ENCODE measurements at places on chromosomes 4 and X.
A peak's percentile ranks its signal among the peaks of the same experiment; 100 is the strongest.

GRCh38 chrX:47177079-47177478, 16.6 kb upstream of the UBA1 start:
- no peak for DNase-seq

GRCh38 chrX:84441143-84441542, 61.1 kb downstream of the HDX start:
- no peak for DNase-seq

DNA sequence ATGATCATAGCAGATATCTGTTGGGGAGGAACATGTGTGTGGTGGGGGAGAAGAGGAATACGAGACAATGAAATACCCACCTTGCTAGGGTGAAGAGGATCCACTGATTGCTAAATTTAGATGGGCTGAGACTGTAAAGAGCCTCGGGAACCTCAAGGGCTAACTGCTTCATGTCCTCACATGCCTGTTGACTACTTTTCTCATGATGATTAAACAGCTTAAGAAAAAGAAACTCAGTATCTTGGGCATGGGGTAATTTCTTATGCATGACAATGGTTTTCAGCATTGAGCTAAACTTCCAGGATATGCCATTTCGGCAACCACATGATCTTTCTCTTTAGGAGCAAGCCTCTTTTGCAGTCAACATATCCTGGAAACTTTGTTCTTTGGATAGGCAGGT, 3.9 kb upstream of the LNX1 start:
- DNase-seq: no peak

DNA sequence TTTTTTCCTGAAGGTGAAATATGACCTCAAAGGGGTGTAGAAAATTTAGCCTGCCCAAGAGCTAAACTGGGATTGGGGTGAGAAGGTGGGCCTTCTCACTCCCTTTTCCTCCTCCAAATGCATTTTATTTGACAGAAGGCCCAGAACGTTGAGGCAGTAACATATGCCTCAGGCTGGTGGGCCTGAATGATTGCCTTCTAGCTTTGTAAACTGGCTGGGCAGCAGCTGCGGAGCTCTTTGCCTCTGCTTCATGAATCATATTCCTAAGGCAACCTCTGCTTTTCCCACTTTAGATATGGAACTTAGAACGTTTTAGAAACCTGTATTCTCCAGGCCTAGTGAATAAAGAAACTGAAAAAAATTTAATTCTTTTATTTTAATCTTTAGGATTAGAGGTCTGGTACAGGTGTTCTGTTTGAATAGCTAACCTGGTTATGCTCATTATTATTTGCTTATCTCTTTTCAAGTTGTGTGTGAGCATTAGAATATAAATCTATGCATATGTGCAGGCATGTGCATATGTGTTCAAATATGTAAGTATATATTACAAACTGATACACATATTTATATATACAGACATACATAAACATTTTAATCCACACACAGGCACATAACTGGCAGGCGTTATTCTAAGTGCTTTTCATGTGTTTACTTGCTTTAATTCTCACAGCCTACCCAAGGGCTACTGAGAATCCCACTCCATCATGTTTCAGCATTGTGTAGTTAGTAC, 11.5 kb downstream of the PRDM8 start:
- DNase-seq: no peak

DNA sequence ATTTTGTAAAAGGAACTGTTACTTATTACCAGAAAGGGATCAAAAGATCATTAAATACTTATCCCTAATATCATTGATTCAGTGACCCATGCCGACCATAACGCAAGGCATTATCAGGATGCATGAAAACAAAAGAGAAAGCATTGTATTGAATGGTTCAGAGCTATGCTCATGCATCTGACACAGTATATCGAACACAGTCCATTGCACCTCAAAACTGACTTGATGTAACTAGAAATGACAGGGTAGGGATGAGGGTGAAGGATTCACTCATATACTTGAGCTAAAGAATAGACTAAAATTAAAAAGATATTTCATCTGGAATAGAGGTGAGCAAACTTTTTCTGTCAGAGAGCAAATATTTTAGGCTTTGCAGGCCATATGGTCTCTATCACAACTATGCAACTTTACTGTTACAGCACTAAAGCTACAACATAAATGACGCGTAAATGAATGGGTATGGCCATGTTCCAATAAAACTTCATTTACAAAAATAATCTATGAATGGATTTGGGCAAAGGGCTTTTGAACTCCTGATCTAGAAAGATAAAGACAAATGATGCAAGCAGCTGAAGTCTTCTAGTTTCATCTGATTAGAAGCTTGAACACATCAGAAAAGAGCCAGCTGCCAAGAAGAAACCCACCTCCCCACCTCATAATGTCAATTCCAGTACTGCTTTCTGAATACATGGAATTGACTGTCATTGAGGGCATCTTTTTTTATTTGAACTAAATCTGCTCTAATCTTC, 12.9 kb upstream of the SPP1 start:
- DNase-seq: no peak

- peak; percentile 10 for DNase-seq
Observed at GRCh38 chr4:142913461-142914030, 67.4 kb upstream of the INPP4B start.

DNA sequence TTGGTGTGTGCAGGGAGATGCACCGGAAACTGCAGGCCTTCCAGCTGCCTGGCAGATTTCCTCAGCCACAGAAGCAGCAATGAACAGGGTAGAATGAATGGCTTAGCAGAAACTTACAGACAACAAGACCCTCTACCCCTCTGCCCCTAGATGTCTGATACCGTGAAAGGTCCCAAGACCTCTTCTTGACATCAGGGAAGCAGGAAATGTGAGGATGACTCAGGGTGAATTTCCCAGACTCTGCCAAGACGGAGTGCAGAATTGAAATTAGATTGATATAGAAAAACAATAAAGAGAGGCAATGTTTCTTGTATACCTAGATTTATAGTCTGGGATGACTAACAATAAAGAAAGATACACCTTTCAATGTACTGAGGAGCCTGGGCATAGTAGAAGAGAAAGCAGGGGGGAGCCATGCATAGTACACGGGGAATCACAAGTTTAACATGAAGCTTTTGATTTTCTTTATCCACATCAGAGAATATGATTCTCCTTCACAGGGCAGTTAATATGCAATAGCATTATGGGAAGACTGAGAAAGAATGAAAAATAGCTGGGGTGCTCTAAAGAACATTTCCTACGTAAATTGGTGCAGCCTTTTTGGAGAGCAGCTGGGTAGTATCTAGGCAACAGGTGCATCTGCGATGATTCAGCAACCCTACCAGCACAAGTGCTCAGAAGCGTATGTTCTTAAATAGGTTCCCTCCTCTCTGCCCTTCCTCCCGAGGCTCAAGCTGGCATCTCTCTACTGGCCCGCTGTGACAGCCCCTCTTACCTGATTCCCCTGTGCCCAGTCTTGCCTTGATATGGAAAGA, 18.3 kb upstream of the CXCR3 start:
- no peak for DNase-seq

- no peak for DNase-seq
Observed at GRCh38 chr4:10011885-10012284, 9.4 kb downstream of the SLC2A9 start.

GRCh38 chrX:7074148-7074907, 73.2 kb upstream of the STS start:
- DNase-seq: no peak

DNA sequence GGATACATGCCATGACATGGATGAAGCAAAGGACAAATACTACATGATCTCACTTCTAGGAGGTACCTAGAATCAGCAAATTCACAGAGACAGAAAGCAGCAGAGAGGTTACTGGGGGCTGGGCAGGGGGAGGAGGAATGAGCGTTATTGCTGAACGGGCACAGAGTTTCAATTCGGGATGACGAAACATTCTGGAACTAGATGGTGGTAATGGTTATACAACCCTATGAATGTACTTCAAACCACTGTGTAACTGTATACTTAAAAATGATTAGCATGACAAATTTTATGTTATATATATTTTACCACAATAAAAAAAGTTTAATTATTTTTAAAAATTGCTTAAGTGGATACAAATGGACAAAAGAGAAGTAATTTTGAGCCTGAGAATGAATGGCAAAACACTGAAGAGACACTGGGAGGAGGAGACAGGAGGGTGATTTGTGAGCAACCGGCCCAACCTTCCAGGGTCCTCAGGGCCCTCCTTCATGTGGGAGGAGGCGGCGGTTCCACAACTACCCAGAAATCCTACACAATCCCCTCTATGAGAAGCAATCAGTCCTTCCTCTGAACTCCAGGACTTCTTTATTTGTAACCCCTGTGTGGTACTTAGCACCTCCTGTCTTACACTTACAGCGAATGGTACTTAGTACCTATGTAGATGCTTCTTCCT, 14.1 kb downstream of the ACSL1 start:
- DNase-seq: no peak

- DNase-seq: no peak
Observed at GRCh38 chrX:136189222-136189621, 41.9 kb downstream of the FHL1 start.

- DNase-seq: no peak
Observed at GRCh38 chr4:53702334-53703266, 111.3 kb upstream of the LNX1 start.

DNA sequence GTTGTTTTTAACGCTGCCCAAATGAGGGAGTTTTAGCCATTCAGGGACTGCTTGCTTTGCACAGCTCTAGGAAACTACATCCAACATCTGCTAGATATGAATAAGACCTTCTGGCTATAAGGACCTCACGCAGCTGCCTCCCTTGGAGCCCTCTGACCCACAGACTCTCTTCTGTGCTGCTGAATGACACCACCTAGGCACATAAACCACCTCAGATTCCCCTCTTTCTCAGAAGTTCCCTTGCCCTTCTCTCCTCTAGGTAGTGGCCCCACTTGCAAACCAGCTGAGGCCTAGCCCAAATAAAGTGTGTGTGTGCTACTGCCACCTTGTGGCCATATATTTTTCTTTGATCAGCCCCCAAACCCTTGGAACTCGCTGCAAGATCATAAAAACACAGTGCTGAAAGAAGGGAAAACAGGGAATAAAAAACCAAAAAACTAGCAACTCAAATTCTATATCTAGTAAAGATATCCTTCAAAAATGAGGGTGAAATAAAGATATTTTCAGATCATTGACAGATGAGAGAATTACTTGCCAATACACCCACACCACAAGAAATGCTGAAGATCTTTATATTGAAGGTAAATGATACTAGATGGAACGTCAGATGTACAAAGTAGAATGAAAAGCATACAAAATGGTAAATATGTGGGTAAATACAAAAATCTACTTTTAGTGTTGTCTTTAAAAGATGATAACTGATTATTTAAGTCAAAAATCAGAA, 265.9 kb downstream of the ADAMTS3 start:
- DNase-seq: no peak

DNA sequence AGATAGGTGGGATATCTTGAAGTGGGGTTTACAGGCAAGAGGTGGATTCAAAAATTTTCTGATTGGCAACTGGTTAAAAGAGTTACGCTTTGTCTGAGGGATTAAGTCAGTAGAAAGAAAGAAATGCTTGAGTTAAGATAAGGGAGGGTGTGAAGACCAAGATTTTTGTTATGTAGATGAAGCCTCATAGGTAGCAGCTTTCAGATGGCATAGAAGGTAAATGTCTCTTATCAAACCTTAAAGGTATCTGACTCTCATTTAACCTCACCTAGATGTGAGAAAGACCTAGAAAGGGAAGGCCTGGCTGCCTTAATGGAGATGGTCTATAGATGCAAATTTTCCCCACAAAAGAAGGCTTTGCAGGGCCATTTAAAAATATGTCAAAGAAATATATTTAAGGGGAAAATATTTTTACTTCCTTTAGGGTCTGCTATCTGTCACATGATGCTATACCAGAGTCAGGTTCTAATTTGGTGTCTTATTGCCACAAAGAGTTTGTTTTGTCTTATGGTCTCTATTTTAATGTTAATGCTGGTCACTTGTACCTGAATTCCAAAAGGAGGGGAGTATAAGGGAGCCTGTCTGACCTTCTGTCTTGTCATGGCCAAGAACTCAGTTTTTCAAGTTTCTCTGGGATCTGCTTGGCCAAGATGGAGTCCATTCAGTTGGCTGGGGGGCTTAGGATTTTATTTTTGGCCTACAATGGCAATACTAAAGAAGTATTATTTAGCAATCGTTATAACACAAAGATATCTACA, 699.1 kb upstream of the AMOT start:
- no peak for DNase-seq

GRCh38 chr4:144355811-144356757, 215.6 kb upstream of the GYPA start:
- DNase-seq: peak; percentile 61

- DNase-seq: no peak
Observed at GRCh38 chr4:35038079-35038805, 1206.1 kb downstream of the ARAP2 start.

GRCh38 chrX:100698551-100698950, 33.4 kb downstream of the SYTL4 start:
- DNase-seq: no peak

DNA sequence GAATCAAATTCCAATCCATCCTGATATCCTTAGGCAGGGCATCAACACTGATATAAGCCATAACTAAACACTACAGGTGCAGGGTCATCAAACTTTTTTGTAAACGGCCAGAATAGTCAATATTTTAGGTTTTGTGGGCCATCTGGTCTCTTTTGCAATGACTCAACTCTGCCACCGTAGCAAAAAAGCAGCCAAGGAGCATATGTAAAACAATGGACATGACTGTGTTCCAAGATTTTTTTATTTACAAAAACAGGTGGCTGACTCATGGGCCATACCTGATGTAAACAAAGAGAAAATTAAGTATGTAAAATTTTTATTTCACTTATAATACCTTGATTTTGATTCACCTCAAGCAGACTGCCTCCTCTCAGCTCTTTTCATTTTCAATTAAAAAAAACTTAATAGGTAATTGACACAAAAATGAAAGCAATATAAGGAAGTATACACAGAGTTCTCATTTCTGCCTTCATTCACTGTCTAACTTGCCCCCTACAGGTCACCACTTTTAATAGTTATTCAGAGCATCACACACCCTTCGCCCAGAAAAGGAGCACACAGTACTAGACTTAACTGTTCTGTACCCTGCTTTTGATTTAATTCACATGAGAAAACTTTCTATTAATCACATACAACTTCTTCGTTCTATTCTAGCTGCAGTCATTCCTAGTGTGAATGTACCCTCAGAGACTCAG, 35.3 kb upstream of the GPM6B start:
- DNase-seq: no peak

DNA sequence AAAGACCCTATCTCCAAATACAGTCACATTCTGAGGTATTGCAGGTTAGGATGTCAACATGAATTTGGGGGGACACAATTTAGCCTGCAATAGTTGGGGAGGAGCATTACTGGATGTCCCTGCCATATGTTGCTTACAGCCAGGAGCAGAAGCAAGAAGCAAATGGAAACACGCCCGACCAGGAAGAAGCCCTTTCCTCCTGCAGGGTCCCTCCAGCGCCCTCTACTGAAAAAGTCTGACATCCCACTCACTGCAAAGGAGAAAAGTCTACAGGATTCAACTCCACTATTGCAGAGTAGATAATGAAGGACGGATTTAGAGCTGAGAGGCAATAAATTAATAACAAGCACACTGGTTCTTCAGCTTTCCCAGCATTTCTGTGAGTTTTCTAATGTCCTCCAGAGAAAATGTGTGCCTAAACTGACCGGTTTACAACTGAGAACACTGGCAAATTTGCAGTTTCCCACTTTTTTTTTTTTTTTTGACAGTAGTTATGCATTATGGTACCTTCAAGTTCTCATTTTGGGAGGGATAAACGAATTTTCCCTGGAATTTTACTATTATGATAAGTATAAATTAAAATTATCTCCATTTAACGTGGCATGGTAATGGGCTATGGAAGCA, 31.7 kb downstream of the COQ2 start:
- no peak for DNase-seq

- DNase-seq: no peak
Observed at GRCh38 chrX:54482839-54483593, 13.0 kb downstream of the FGD1 start.

- peak; percentile 37 for DNase-seq
Observed at GRCh38 chr4:182062936-182063335, 180.3 kb upstream of the TENM3 start.

- no peak for DNase-seq
Observed at GRCh38 chr4:25065431-25065858, 34.7 kb upstream of the LGI2 start.

All from AG09309 (cell line).